CD8-positive, alpha-beta memory T cell (primary cell): ENCODE measurements at places on chromosomes 5 and 9. TPM values are rescaled to one million over a fixed set of nuclear protein-coding genes. Genes with fewer than 3 reads are reported as not detected.

P4HA2 gene
- 7.9 TPM for total RNA-seq

CFAP77 gene
- not detected for total RNA-seq

MYOZ3 gene
- not detected for total RNA-seq

DNLZ gene
- total RNA-seq = 43.0 TPM

PIP5K1B gene
- total RNA-seq = 3.1 TPM

MARCHF3 gene
- 1.9 TPM for total RNA-seq

GLRX gene
- total RNA-seq = 25.0 TPM

KIAA1958 gene
- total RNA-seq = 6.4 TPM

GRCh38 chr9:126534431-126535186, 79.1 kb upstream of the LMX1B start:
- DNase-seq = no peak

DNA sequence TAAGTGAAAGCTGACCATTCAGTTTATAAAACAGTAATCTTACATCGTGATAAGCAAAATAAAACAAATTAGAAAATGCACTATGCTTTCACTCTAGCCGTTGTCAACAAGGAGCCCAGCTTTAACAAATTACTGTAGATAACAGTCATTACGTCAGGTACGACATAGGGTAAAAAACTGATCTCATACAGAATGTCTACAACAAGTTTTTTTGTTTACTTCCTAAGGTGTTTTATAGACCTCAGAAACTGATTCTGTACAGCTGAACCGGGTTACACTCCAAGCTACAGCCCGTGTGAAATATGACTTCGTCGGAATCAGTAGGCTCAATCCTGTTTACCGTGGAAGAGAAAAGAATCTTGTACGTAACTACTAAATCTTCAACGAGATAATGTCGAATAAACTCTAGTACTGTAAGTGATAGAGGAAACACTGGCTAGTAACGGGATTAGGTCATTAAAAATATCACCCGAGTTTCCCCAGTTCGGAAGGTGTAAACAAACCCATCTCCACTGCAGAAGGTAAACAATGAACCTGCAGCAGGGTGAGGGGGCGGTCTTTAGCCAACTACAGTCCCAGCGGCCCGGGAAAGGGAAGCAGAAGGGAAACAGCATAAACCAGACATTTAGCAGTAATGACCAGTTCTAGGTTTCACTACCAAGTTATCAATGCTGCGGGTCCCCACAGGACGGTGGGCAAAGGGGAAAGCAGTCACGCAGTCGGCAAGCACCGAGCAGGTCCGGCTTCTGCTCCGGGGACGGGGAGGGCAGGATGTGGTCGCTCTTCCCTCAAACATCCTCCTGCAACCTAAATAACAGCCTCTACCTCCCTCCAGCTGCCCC, 1.1 kb downstream of the RICTOR start:
- peak; percentile 45 for DNase-seq

DNA sequence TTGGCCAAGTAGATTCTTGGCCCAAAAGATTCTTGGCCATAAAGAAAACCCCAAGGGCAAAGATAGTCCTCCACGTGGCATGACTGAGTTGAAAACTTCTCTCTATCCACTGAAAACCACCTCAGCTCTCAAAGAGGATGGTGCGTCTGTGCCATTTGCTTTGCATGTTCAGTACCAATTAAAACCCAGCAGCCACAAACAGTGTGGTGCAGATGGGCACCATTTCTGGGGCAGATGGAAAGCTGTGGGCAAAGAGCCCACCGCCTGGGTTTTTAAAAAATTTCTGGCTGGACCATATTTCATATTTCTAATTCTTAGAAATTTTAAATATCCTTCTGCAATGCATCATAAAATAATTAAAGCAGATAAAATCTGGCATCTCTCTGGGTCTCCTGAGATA, 84.5 kb upstream of the PUM3 start:
- DNase-seq = no peak

DNA sequence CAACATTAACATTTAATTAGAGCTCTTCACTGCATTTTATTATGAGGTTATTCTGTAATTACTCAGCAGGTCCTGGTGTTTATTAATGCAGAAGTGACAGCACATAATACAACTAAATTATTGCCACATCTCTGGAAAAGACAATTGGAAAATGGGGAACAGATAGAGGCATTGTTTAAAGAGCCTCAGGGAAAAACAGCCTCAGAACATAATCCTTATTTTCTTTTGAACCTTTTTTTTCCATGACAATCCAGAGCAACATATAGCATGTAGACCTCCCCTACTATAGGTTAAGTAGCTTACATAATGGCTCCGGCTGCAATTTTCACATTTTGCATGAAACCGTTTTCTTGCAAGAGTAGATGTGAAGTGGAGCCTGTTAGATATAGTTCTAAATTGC, 87.2 kb downstream of the RMI1 start:
- DNase-seq = no peak

DNA sequence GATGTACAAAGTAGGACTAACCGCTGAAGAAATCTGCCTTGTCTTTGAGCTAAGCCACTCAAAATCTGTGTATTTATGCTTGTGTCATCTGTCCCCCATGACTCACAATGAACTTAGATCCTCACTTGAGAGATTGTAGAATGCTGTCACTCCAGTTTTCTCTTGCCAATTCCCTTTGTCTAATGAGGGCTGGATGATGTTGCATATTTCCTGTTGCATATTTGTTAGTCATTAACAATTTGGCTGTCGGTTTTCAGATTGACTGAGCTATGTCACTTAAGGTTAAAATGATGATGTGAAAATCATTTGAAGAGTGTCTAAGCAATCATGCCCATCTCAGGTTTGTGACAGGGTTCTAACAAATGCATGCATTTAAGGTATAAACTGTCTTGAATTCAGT, 481.7 kb downstream of the CDH10 start:
- DNase-seq = no peak

GRCh38 chr5:158987231-158987630, 112.5 kb downstream of the EBF1 start:
- no peak for DNase-seq

GRCh38 chr5:79567926-79568549, 44.2 kb upstream of the TENT2 start:
- no peak for DNase-seq

GRCh38 chr5:171770153-171770552, 15.5 kb upstream of the SMIM23 start:
- DNase-seq = no peak

DNA sequence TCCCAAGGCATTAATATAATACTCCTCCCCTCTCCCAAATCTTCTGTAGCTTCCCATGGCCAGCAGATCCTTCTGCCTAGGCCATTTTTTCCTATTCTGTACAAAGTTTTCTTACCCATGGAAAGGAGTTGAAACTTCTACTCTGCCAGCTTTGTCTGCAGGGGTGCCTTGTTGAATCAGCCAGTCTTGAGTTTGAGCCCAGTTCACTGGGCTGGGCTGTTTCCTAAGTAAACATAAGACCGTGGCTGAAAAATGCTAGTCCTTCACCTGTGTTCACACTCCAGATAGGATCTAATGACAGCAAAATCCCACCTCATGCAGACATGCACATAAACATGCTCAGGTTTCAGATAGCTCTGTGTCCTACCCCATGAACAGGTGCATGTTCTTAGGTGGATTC, 10.4 kb downstream of the TEX48 start:
- DNase-seq = no peak

- DNase-seq = no peak
Observed at GRCh38 chr5:106843812-106844416, 826.8 kb downstream of the EFNA5 start.

DNA sequence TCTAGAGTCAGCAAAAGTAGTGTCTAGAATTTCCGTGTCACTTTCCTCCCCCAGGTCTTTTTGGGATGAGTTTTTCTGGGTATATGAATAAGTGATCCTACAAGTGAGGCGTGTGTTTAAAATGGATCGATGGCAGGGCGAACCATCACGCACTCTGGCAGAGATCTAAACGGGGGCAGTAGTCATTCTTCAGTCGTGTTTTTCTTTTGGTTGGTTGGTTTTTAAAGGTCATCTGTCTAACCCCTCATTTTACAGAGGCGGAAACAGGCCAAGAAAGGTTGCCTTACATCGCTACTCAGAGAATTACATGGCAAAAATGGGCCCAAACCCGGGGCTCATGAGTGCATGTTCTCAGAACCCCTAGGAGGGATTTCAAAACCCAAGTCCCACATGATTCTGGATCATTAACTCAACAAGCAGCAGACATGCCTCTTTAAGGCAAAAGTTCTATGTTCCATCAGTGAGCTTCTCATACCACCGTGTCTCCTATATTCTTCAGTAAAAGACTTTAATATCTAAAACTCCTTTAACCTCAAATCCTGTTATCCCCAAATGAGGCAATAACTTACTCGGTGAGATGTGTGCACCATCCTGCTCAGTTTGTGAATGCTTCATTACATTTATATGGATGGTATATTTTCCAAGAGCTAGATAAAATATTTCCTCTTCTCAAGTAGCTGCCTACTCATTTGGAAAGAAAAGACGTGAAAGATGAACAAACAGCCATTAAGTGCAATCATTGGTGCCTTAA, 145.8 kb downstream of the AOPEP start:
- DNase-seq = no peak
